Stimulated activated CD4-positive, alpha-beta T cell treated with anti-CD3 and anti-CD28 coated beads, Interleukin-4, amount 100 ng/mL, for 1 hour (primary cell): ENCODE measurements at places on chromosomes 11 and 22.
A peak's percentile ranks its signal among the peaks of the same experiment; 100 is the strongest.

DNA sequence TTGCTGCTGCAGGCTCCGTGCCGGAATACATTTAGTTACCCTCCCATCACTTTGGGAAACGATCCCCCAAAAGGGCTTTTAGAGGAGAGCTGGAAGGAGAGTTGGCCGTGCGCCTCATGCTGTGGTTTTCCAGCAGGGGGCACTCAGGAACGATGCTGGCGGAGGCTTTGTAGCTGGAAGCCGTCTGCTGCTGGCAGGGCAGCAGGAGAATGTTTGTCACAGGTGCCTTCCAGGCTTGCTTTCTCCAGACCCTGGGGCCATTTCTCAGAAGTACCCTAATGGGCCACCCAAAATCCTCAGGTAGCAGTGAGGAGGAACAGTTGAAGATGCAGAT, 30.0 kb upstream of the CABP7 start:
- peak; percentile 47 for DNase-seq

GRCh38 chr11:47241841-47242301, 6.7 kb downstream of the ACP2 start:
- no peak for DNase-seq

GRCh38 chr11:3947061-3947460, 91.6 kb downstream of the STIM1 start:
- DNase-seq = no peak

- no peak for DNase-seq
These were observed 1514.4 kb downstream of the BRD1 start for GRCh38 chr22:48313175-48313830.

- DNase-seq = no peak
These were observed 50.6 kb upstream of the MPEG1 start for GRCh38 chr11:59263225-59263894.

GRCh38 chr11:63132985-63133775, 10.8 kb downstream of the SLC22A24 start:
- no peak for DNase-seq
